ENCODE measurements at places on chromosomes 12 and 14.

DNA sequence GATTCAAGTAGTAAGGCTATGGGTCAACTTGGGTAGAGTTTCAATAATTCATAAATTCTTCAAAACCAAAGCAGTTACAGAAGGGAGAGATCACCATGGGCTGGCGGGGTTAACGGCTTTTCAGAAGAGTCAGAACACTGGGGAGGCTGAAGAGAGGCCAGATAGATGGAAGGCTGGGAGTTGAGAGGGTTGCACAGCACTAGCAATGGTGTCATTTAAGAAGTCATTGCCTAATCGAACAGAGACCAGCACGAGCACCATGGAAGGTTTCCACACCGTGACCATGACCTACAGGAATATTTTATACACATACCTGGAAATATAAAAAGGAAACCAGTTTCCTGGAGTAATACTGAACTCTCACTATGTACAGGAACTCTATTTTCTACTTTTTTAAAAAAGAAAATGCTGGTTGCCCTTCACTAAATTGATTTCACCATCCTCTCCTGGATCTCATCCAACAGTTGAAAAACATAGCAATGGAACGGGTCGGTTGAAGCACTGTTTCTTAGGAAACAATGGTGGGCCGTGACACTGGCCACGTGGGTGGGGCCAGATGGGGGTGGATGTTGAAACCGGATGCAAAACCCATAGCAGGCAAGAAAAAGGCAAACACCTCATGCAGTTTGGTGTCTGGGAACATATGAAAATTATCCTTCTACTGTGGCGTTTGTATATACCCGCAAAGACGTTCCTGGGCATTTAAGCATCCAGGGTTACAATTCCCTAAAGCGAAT lies 38.0 kb upstream of the RIN3 start:
- DNase-seq = no peak

DNA sequence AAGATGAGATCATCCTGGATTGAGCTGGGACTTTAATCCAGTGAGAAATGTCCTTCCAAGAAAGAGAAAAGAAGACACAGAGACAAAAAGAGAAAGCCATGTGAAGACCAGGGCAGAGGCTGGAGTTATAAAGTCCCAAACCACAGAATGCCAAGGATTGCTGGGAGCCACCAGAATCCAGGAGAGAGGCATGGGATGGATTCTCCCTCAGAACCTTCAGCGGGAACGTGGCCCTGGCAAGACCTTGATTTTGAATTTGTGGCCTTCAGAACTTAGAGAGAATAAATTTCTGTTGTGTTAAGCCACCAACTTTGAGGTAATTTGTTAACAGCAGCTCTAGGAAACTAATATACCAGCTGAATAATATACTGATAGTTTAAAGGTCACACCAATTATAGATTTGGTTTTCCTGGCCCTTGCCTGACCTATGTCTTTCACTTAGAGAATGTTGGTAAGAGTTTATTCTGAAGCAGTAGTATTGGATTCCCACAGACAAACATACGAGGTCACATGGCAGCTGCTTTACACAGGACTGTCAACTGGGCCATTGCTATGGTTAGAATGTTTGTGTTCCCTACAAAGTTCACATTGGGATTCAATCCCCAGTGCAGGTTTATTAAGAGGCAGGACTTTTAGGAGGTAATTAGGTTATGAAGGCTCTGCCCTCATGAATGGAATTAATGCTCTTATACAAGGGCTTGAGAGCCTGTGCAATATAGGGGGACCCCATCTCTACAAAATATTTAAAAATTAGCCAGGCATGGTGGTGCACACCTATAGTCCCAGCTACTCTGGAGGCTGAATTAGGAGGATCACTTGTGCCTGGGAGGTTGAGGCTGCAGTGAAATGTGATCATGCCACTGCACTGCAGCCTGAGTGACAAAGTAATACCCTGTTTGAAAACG lies 156.5 kb upstream of the EEA1 start:
- DNase-seq = no peak

- no peak for DNase-seq
These were observed 13.3 kb downstream of the LLPH start for GRCh38 chr12:66117242-66117641.

GRCh38 chr14:79842270-79842669 lies 369.0 kb downstream of the DIO2 start:
- no peak for DNase-seq

DNA sequence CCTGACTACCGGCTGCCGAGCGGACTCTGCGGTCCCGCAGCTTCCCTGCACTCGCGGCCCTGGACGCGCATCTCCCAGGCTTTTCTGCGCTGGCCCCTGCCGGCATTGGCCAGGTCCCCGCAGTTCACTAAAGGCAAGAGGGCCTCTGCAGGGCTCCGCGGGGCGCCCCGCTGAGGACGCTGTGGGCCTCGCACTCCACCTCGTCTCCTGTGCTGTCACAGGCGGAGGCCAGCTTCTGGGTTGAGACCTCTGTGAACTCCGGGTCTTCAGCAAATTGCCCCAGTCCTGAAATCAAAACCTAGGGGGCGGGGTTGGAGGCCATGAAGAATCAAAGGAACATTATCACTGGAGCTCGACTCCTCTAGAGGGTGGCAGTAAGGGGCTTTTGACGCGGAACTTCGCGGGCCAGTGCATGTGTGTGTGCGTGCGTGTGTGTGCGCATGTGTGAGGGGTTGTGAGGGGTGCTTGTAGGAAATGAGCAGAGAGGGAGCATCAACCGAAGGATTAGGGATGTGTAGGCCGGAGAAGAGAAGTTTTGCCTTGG lies 68.5 kb upstream of the CAPRIN2 start:
- no peak for DNase-seq

DNA sequence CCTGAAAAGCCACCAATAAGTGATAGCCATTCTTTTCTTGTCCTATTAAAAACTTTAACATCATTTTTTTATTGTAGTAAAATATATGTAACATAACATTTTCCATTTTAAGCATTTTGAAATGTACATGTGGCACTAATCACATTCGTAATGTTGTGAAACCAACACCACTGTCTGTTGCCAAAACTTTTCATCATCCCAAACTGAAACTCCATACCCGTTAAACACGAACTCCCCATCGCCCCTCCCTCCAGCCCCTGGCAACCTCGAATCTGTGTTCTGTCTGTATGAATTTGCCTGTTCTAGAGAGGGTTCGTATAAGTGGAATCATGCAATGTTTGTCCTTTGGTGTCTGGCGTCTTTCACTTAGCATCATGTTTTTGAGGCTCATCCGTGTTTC lies 75.9 kb downstream of the CCDC92 start:
- DNase-seq = no peak

GRCh38 chr14:35247777-35248475 lies 44.3 kb upstream of the PSMA6 start:
- no peak for DNase-seq

GRCh38 chr12:70448371-70448770 lies 82.3 kb downstream of the KCNMB4 start:
- DNase-seq = no peak

DNA sequence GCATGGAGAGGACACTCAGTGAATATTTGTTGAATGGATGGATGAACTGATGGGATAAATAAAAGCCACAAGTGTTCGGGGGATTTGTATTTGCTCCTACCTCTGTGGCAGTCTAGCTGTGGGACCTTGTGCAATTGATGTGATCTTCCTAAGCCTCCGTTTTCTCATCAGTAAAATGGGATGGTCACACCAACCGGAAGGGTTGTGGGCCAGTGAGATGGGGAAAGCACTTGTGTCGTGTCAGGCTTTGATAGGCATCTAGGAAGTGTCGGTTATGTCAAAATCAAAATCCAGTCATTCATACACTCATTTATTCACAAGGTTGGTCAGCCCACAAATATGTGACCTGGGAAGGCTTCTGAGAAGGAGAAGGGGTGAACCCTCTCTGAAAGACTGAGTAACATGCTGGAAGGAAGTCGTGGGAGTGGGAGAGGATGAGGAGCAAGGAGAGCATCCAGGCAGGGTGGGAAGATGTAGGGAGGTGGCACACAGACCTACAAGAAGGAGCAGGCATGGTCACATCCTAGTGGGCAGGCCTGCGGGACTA lies 7.8 kb upstream of the SERPINA9 start:
- no peak for DNase-seq

- no peak for DNase-seq
These were observed 108.6 kb downstream of the FOXN3 start for GRCh38 chr14:89308232-89308959.

GRCh38 chr14:65344011-65344410 lies 68.5 kb upstream of the FUT8 start:
- no peak for DNase-seq

All from left renal pelvis (tissue), 4 donors.